Ovary (tissue), 10 donors: ENCODE measurements at places on chromosomes 2 and 18.

- peak; percentile 67 for DNase-seq
These were observed 498 bp downstream of the TGOLN2 start for GRCh38 chr2:85327160-85327821.

GRCh38 chr2:194946826-194947225, 710.2 kb upstream of the SLC39A10 start:
- DNase-seq: no peak

- DNase-seq: no peak
These were observed 536.9 kb downstream of the TMX3 start for GRCh38 chr18:68177807-68178702.

- no peak for DNase-seq
These were observed 104.3 kb downstream of the PLB1 start for GRCh38 chr2:28600181-28600580.

GRCh38 chr2:139916822-139917221, 1136.6 kb upstream of the NXPH2 start:
- DNase-seq: no peak

DNA sequence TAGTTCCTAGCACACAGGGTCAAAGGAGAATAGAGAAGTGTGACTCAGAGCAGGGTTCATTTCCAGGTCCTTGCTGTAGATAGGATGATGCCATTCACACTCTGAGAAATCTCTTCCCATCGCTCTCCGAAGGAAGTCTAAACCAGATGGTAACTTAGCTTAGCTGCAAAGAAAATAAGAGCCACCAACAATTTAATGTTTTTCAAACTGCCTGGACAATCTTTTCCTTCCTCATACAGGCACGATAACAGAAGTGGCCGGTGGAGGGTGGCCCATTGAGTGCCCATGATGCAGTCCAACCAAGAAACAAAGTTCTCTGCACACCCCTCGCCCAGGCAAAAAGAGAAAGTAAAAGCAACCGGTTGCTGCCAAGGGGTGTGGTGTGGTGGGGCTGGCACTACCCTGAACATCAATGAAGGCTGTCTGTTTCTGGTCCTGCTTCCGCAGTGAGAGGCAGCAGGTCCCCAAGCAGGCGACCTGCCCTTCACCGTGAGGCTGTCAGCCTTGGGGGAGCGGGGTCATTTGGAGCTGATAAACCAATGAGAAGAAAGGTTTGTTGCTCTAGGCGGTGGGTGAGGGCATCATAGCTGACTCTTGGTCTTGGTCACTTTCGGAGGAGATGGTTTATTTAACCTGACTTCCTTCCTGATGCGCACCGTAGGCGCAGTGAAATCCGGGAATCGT, 105.6 kb upstream of the CD302 start:
- no peak for DNase-seq

DNA sequence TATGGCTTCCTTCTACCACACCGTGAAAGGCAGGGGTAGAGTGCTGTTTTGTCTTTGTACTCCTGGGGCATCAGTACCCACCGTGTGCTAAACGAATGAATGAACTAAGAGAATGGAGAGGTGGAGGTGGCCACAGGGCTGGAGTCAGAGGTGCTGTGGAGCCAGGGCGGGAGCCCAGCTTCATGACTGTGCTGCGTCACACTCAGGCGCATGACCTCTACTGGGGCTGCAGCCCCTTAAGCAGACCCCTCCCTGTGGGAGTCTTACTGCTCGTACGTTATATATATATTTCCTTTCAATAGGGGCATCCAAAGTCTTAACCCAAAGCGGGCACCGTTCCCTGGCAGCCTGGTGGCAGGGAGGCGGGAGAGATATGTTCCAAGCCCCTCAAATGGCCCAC, 18.0 kb upstream of the LBH start:
- DNase-seq: no peak

GRCh38 chr2:128162266-128162665, 71.3 kb downstream of the UGGT1 start:
- DNase-seq: no peak

- no peak for DNase-seq
These were observed 28.4 kb downstream of the AFF3 start for GRCh38 chr2:100113990-100114433.

- DNase-seq: no peak
These were observed 3.0 kb downstream of the HPCAL1 start for GRCh38 chr2:10305715-10306114.

DNA sequence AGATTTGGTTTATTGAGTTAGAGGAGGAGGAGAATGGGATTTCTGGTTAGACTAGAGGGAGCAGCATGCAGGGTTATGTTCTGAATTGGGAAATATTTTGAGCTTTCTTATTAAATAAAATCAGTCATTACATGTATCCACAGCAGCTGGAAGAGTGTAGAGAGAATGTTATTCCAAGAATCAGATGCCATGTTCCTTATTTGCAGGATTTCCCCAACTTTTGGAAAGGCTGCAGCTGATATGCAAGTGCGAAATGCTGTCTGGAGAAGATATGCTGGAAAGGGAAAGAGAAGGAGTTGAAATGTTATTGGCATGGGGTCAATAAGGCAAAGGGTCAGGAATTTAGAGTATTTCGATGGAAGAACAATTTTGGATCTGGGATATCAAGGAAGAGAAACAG, 255.8 kb downstream of the MTX2 start:
- no peak for DNase-seq
